GM12892 (cell line): ENCODE measurements at places on chromosomes 16 and 17.
A peak's percentile ranks its signal among the peaks of the same experiment; 100 is the strongest.

DNA sequence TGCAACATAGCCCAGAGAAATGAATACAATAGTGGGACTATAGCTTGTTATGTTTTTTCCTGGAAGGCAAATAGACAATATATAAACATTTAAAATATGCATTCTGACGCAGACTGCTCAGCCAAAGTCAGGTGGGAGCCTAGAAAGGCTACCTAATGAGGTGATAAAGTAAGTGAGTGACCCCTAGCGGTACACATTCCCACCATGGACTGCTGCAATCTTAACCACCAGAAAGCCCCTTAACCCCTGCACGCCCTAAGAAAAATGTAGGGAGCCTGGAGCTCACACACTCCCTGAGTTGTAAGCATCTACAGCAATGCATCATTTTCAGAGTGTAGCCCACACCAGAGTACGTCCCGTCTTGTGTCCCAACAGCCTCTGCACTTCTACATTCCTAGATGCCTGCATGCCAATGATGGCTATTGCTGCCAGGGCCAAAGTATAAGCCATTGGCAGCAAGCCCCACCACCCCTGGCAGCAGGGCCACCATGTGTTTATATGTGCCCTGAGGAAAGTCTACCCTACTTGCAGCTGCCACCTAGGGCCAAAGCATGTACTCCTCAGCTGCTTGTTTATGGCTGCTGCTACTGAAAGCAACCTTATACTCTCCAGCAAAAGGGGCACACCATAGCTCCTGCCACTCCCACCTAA, 127.6 kb downstream of the KIF2B start:
- DNase-seq: no peak

DNA sequence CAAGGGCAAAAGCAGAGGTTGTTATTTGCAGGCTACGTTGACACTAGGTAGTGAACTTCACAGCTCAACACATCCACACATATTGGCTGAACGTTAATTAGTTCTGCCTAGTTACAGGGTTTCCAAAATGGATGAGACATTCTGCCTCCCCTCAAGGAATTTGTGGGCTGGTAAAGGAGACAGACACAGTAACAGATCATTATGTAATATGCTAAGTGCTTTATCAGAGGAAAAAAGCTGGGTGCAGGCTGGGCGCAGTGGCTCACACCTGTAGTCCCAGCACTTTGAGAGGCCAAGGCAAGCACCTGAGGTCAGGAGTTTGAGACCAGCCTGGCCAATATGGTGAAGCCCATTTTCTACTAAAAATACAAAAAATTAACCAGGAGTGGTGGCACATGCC, 26.2 kb downstream of the BMERB1 start:
- no peak for DNase-seq

- no peak for DNase-seq
Measured at GRCh38 chr16:10162981-10163380, 19.2 kb downstream of the GRIN2A start.

- no peak for DNase-seq
Measured at GRCh38 chr16:51877686-51878085, 669.3 kb downstream of the TOX3 start.

GRCh38 chr16:70656712-70657263, 10.4 kb downstream of the IL34 start:
- no peak for DNase-seq

- peak; percentile 58 for DNase-seq
Measured at GRCh38 chr16:2468725-2469398, 2.2 kb upstream of the NTN3 start.

- DNase-seq: no peak
Measured at GRCh38 chr17:2943981-2944380, 119.4 kb downstream of the OR1D5 start.

- no peak for DNase-seq
Measured at GRCh38 chr16:71402007-71402406, 39.8 kb downstream of the TLE7 start.

DNA sequence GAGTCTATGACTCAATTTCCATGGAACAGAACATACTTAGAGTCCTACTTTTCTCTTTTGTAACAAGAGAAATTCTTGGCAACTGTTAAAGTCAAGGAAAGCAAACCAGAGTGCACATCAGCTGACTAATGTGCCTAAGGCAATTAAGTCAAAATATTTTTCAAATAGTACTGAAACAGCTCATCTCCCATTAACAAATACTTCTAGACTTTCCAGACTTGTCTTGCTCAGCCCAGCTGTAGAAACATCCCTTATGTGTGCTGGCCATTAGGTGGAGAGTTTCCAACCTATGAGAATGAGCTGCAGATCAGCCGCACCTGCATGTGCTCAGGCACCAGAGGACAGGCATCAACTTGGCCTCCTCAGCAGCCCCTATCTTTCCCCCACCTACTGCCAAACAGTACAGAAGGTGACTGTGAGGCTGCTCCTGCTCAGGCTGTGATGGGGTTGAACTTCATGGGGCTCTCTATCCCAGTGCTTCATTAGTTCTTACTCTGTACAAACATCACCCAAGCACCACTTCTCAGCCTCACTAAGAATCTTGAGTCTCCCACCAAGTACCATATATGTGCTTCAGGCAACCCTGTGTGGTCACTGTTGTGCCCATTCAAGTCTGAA, 32.2 kb downstream of the TEX2 start:
- no peak for DNase-seq

- DNase-seq: no peak
Measured at GRCh38 chr17:4345581-4346252, 20.8 kb downstream of the UBE2G1 start.
